ENCODE measurements at places on chromosomes 7 and 10.

GRCh38 chr7:151469281-151469680 lies 29.3 kb upstream of the CRYGN start:
- no peak for DNase-seq

DNA sequence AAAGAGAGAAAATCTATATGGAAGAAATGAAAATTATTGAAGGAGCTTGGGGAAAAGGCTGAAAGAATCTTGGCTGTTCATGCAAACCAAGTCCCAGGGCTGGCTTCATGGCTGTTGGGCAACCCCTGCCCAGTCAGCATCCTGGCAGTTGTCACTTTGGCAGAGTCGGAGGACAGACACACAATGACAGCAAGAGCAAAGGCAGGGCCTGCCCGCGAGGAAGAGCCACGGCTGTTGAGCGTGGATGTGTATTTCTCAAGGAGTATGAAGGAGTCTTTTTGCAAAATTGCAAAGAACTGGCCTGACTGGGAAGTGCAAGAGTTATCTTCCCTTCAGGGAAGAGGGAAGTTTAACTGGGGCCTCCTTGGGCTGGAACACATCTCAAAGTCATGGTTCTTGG lies 11.7 kb downstream of the PTPRE start:
- no peak for DNase-seq

DNA sequence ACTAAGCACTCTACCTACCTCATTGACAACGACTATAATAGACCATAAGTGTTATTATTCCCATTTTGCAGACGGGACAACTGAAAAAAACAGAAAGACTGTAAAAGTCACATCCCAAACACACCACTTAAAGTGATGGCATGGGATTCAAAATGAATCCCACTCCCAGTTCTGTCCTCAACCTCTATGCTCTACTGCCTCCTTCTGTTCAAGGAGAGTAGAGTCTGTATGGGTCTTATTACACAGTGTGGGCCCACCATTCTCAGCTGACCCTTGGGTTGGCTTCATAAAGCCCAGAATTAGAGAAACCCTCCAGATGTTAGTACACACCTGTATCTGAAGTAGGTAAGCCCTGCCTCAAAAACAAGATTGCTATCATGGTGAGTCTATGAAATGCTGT lies 102.2 kb downstream of the GRM8 start:
- no peak for DNase-seq

- DNase-seq = no peak
These were observed 298.1 kb downstream of the CRPPA start for GRCh38 chr7:16123117-16123770.

DNA sequence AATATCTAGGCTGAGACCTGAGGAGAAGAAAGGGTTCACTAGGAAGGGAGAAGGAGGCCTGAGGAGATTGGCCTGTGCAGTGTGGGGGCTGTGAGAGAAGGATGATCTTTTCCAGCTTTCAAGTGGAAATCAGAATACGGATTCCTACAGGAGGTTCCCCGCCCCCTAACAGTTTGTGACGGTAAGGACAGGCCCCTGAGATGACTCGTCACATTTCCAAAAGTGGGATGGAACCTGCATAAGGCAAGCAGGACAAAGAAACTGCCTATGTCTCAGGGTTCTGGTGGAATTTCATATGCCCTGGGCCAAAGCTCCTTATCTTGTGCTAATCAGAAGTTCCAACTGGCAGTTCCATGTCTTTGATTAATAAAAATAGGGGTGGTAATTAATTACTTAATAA lies 275.6 kb downstream of the SNX10 start:
- no peak for DNase-seq

- DNase-seq = no peak
These were observed 47.5 kb upstream of the AGR3 start for GRCh38 chr7:16929146-16929762.

DNA sequence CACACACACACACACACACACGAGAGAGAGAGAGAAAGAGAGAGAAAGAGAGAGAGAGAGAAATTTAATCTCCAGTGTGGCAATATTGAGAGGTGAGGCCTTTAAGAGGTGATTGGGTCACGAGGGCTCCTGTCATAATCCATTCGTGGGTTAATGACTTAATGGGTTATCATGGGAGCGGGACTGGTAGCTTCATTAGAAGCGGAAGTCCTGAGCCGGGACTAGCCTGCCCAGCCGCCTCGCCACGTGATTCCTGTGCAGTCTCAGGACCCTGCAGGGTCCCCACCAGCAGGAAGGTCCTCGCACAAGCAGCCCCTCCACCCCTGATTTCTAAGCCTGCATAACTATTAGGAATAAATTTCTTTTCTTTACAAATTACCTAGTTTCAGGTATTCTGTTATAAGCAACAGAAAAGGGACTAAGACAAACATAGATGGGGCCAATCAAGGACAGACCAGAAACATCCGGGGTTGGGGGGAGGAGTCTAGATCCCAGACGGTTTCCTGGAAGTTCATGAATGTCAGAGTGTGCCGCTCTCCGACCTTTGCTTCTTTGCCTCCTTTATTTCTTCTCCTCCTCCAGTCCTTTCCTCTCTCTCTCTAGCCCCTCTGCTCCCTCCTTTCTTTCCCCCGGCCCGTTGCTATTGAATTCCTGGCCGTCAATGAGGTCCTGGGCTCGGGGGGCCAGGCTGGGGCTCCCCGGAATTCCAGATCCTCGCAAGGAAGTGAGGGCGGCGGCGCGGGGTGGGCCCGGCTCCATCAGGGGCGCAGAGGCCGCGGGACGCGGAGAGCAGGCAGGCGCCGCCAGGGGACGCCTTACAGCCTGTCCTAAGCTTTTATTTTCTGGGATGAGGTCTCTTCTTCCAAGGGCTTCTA lies 146.8 kb downstream of the CYP26A1 start:
- no peak for DNase-seq

- DNase-seq = no peak
These were observed 71.9 kb downstream of the PLXDC2 start for GRCh38 chr10:19888061-19888660.

DNA sequence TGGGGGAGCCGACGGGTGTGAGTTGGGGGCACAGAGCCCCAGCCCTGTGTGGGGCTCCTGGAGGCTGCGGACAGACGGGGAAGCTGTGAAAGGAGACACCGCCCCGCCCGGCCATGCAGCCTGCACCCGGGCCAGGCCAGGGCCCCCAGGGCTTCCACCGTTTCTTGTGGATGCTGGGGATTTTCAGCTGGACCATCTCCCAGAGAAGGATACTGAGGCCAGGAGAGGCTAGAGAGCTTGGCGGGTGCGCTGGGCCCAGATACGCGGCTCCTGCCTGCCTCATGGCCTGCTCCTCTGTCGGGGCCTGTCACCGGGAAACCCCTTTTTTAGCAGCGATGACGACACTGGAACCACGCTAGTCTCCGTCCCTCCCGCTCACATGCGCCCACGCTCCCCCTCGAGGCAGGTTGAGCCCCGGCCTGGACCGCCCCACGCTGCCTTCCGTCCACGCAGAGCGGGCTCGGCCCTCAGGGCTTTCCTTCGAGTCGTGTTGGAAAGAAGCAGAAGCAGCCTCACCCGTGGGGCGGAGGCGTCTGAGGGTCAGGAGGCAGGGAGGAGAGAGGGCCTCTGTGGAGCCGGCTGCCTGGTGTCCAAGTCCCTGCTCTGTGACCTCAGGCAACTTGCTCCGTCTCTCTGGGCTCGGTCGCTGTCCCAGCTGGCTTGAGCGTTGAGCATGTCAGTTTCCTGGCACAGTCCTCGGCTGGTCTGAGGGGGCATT lies 11.7 kb downstream of the TMEM184A start:
- DNase-seq = no peak

DNA sequence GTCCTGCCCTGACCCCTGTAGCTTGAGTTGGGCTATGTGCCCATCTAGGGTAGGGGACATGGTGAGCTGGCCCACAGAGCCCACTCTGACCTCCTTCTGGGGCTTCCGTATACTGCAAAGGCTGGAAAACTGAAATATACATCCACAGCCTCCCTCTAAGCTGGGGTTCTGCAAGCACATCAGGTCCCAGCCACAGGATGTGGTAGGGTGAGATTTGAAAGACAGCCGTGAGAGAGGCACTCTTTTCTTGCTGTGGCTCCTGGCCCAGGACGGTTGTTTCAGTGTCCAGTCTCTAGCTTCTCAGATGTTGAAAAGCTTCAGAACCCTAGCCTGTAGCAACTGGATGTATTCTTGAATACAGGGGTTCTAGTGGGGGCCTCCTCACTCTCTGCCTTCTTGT lies 60.1 kb upstream of the ADRB1 start:
- DNase-seq = no peak

DNA sequence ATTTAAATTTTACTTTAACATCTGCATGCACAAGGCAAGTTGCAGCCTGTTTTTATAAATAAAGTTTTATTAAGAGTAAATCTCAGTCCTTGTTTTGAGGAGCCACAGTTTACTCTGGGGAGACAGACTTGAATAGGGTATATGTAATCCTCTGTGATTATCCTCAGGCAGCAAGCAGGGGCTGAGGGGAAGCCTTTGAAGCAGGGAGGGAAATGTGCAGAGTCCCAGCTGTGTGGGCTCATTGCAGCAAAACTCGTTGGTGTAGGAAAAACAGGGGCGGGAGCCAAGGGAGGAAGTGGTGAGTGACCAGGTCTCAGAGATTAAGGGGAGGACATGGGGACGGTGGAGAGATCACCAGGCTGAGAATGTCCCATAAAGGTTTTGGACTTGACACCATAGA lies 34.3 kb upstream of the SMC3 start:
- DNase-seq = no peak

- no peak for DNase-seq
These were observed 58.4 kb upstream of the FGL2 start for GRCh38 chr7:77258014-77258413.

DNA sequence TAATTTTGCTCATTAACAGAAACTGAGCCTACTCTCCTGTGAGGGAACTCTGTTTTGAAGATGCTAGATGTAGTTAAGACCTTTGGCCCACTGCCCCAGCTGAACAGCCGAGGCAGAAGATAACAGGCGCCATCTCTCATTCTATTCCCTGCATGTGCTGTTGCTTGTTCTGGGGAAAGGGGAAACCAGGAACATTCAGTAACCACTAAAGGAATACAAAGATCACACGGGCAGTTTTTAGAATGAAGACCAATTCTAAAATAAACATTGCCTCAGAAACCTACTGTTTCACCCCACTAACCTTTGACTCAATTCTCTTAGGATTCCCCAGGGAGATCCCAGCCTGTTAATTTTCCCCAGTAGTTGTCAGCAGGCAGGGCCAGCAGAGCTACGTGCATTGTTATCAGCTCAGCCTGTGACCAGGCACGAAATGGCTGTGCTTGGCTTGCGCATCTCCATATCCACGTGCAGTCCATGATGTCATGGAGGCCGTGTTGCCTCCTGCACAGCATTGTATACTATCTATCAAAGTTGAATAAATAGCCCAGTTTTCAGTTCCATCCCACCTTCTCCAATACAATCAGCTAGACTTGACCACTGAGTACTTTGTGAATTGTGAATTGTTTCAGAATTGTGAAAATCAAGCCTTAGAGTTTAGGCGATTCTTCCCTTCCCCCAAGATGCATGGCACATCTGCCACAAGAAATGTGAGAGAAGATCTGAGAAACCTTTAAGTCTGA lies 36.0 kb downstream of the ANK3 start:
- no peak for DNase-seq

GRCh38 chr10:3074145-3074665 lies 6.9 kb downstream of the PFKP start:
- DNase-seq = no peak

DNA sequence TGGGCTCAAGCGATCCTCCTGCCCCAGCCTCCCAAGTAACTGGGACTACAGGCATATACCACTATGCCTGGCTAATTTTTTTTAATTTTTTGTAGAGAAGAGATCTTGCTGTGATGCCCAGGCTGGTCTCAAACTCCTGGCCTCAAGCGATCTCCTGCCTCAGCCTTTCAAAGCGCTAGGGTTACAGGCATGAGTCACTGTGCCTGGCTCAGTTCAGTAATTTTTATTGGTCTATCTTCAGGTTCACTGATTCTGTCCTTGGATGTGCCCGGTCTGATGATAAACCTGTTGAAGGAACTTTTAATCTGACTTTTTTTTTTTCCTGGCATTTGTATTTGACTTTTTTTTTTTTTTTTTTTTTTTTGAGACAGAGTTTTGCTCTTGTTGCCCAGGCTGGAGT lies 40.1 kb upstream of the STRIP2 start:
- DNase-seq = no peak

DNA sequence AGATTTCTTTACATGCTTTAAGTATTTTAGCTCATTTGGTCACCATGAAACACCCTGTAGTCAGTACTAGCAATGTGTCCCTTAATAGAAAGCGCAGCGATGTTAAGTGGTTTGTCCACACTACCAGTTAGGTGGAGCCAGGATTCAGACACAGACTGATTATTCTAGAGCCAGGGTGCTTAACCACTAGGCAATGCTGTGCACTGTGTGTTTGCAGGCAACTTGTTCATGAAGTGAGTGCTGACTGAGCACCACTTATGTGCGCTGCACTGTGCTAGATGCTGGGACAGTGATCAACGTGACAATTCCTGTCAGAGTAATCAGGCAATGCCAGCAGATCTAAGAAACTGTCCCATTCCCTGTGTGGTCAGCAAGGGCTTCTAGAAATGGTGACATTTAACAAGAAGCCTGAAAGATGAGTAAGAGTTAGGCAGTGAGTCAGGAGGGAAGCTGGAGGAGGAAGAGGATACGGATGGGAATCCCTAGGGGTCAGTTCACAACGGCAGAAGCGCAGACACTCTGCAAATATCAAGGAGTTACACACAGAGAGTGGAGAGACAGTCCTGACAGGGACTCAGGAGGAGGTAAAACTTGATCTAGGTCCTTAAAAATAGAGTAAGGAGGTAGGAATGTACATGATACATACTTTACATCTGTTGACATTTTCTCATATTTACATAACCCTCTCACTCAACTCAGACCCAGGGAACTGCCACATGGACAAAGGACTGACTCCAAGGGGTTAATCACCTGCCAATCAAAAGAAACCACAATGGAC lies 69.7 kb upstream of the EGR2 start:
- DNase-seq = no peak

DNA sequence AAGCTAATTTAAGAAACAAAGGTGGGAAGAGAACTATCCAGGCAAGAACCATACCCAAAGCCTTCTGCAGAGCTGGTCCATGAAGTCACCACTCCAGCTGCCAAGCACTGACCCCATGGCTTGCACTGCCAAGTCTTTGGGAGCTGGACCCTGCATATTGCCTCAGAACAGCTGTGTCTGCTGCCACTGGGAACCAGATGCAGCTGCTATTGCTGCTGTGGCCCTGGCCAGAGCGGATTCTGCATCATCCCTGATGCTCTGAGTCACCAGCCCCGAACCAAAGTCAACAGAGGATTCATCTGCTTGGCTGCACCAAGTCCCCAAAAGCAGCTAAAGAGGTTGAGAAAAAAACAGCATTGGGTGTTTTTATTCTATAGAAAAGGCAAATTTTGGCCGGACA lies 39.2 kb upstream of the GSAP start:
- DNase-seq = no peak

DNA sequence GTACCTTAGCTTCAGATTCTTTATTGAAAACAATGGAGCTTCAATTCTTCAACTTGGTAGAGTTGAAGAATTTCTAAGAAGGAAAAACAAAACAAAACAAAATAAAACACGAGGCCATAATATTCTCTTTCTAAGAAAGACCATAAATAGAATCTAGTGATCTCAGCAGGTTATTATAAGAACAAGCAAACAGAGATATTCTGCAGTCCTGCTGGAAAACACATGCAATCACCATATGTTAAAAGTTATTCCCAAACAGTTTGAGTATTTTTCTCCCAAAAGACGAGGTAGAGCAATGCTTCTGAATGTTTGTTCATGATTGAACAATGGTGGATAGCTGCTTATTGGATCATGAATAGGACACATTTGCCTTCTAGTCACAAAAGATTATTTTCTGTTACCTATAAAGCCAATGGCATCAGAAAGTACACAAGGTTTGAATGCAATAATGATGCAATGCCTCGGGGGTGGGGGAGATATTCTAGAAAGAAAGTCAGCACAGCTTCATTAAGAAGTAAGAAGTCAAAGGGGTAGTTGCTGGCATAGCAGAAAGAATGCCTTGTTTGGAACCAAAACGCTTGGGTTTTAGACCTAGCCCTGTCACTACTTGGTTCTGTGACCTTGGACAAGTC lies 59.3 kb downstream of the CREB3L2 start:
- no peak for DNase-seq
